ENCODE measurements at places on chromosomes 3 and 15.
A peak's percentile ranks its signal among the peaks of the same experiment; 100 is the strongest.

DNA sequence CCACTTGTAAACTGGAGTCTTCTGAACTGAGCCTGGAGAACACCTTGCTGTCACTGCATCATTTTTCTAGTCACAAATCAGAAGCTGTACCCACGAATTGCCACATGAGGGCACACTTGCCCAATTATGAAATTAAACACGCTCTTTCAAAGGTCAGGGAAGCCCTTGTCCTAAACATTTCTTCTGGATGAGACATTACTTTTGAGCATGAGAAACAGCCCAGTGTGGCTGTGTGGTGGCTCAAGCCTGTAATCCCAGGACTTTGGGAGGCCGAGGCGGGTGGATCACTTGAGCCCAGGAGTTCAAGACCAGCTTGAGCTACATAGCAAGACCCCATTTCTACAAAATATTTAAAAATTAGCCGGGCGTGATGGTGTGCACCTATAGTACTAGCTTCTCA, 27.5 kb upstream of the CFAP161 start:
- peak; percentile 30 for DNase-seq

DNA sequence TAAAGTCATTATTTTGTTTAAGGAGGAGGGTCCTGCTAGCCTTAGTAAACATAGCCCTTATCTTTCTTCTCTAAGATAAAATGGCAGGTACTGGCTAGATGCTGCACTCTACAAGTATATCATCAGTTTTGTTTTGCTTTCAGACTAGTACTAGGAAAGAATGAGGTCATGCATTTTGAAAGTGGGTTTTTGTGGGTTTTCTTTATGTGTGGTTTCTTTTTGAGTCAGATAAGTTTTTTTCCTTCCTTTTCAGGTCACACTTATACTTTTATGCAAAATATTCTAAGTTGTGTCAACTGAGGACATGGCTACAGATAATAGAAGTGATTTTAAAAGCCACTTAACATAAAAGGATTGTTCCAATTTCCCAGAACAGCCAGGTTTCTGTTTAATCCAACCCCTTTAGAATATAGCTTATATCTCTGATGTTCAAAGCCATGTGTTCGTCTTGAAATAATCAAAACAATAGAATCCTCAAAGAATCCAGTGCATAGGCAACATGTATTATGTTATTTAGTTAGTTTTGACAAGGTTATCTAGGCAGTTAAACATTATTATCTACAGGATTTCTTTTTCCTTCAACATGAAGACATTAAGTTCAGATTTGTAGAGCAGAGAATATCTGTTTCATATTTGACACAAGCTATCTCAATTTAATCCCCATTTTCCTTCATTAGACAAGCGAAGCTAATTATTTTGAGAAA, 406.2 kb downstream of the RBMS3 start:
- DNase-seq: no peak

- no peak for DNase-seq
Observed at GRCh38 chr15:57607570-57608000, 15.9 kb downstream of the MYZAP start.

DNA sequence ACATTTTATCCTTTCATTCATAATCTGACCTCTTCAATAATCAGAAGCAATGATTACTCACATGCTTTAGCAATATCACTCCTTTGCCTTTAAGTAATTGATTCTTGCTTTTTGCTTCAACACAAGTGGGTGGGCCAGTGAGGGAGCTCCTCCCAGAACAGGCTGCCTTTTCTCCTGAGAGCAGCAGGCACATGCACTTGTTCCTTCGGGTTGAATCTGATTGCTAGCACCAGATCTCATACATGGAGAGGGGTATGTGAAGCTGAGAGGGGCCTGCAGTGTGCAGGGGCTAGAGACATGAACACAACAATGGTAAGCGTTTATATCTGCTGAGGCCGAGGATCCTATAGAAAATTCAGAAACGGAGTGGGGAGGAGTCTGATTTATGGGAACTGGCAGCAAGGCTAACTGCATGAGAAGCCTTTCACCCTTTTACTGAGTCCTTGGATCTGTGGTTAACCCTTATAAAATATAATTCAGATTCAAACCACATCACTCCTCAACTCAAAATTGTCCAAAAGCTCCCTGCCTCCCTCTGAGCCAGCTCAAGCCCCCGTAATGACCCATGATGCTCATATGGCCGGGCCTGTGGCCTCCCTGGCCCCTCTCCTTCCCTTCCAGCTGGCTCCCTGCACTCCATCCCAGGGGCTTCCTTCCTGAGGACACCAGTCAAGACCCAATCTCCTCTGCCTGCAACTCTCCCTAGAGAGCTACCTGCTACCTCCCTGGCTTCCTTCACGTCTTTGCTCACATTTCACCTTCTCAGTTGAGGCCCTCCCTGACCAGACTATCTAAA, 32.4 kb downstream of the ZNF445 start:
- DNase-seq: no peak

DNA sequence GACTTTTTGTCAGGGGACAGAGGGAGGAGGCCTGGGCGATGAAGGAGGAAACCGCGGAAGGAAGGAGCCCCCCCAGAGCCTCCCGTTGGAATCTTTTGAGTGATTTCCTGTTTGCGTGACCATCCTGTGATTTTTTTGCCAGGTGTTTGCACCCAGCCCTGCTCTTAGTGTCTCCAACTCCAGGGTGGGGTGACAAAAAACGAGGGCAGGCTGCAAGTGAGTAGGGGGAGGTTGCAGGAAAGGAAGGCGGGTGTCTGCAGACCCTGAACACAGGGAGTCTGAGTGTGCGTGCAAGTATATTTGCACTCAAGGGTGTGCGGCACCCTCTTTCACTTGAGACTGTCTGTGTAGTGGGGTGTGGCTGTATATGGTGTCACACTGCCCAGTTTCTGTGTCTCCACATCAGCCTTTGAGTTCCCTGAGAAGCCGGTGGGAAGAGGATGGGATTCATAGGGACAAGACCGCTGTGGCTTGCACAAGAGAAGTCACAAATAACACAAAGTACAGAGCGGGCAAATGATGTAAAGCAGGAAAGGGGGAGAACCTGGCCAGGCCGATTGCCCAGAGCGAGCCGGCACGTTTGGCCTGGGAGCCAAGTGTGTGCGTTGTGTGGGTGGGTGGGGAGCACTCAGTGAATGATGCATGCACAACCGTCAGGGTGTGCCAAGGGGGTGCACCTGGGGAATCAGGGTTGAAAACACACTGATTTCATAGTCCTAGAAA, 6.6 kb downstream of the ISLR2 start:
- no peak for DNase-seq

DNA sequence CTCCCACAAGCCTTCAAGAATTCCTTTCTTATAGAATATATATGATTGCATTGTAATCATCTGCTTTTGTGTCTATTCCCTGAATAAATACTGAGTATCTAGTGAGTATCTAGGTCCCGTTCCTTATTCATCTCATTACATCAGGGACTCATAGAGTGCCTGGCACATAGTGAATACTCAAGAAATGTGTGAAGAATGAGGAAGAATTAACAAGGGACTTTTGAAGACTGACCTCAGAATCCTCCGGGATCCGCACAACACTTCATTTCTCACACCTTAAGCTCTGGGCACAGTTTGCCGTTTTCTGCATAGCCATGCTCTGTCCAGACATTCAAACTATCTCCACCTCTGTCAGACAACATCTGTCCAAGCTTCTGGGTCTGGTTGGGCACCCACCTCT, 108.8 kb downstream of the STAC start:
- DNase-seq: no peak

DNA sequence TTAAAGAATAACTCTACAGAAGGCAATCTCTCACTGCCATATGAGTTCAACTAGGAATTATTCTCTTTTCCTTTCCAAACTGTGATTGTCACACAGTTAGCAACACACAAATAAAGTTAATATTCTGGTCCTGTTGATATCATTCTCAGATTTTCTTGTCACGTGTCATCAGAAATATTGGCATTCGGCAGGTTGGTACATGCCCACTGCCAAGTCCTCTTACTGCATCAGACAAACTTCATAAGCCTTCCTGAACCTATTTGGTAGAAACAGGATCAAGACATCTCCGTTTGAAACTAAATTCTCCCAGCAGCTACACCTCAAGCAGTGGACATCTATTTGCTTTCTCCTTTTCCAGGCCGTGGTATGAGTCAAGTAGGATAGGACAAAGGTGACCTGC, 177.9 kb upstream of the SOX2 start:
- DNase-seq: no peak

DNA sequence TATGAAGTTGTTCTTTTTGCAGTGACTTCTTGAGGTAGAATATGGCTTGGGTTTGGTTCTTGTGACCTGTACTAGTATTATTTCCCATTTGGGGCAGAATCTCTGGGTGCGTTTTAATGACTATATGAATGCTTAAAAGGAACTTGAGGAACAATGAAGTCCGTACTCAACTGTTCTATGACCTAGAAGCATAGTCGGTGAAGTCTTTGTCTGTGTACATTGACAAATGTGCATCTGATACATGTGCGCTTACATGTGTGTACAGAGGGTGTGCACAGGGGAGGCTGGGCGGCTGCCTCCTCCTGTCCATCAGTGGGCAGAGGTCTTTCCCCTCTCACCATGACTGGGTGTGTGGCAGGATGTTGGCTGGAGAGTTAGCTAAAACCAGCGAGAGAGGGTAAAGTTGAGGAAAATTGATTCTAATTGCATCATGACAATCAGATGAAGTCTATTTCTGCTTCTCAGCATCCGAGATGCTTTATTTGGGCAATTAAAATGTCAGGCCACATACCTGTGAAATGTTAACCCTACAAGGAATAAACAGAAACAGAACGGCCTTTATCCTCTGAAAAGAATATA, 1.0 kb upstream of the NR2F2 start:
- DNase-seq: no peak

DNA sequence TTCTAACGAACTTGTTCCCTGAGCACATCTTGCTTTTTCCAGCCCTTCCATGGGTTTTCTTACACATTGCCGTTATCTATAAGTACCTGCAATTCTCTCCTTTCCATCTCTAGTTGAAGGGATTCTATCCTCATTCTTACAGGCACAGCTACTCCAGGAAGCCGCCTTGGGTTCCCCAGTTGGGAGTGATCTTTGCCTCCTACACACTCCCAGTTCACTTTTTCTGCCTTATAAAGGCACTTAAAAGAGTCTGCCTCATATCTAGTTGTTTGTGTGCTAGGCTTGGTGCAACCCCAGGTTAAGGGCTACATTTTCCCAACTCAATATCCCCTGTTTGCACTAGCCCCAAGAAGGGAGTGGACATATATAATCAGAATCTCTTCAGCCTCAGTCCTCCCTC, 44.0 kb upstream of the IREB2 start:
- no peak for DNase-seq

GRCh38 chr15:83204697-83205096, 2.9 kb downstream of the HDGFL3 start:
- no peak for DNase-seq

DNA sequence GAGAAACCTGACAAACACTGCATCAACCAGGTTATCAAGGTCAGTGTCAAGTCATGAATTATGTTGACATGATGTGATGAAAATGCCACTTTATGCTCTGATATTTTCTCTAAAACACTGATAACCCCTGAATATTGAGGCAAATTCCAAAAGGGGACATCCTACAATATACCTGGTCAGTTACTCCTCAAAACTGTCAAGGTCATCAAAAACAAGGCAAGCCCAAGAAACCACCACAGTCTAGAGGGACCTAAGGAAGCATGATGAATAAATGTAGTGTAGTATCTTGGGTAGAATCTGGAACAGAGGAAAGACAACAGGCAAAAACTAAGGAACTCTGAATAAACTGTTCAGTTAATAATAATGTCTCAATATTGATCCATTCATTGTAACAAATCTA, 275.3 kb upstream of the THRB start:
- DNase-seq: no peak

DNA sequence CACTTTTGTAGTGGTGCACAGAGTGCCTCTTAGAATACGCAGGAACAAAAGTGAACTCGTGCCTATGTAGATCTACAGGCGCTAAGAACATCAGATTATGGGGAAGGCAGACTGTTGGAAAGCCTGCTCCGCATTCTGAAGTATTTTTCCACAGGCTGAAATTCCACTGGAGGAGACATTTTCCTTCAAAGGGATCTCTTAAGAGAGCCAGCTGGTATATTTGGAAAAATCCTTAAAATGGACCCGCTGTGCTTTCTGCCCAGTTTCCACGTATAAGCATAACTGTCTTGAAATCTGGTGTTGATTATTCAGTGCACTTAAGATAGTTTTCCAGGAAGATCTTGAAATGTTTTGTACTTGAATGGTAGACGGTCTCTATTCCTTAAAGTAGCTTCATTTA, 34.7 kb upstream of the ICE2 start:
- DNase-seq: no peak

- no peak for DNase-seq
Observed at GRCh38 chr3:68876112-68876713, 56.1 kb downstream of the TAFA4 start.

DNA sequence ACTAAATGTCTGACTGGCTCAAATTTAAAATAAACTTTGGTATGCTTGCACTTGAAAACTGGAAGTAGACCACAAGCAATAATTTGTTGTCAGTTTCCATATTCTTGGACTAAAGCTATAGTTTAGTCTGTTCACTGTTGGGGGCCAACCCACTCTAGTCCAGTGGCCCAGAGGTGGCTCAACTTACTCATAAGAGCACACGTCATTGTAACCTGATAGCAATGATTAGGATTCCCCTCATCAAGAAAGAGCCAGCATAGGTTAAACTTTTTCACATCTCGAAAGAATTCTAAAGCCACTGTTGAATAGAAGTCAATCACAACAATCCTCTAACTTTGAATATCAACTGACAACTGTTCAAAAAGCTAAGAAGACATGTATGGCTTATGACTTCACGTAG, 147.0 kb downstream of the MEIS2 start:
- DNase-seq: no peak

GRCh38 chr15:67781907-67782690, 43.2 kb upstream of the SKOR1 start:
- DNase-seq: no peak

DNA sequence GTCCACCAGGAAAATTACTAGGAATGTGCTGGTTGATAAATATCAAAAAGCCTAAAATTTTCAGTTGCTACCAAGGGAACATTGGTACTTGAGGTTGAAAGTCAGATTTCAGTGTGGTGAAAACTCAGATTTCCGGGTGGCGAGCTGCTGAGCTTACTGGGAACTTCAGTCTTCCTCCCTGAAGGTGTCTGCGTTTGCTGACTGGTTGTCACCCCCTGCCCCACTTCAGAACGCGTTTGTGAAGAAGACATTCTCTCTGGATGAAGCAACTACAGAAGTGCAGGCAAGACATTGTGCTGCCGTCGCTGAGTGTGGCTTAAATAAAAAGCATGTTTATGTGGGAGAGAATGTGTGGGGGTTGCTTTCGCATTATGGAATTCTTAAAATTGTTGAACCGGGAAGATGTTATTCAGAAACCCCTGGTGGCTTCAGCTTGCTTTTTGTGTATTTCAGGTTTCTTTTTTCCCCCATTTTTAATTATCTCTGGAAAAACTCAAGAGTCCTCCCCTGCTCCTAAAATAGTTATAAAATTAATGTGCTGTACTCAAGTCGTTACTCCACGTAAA, 7.1 kb downstream of the FAM81A start:
- DNase-seq: no peak

DNA sequence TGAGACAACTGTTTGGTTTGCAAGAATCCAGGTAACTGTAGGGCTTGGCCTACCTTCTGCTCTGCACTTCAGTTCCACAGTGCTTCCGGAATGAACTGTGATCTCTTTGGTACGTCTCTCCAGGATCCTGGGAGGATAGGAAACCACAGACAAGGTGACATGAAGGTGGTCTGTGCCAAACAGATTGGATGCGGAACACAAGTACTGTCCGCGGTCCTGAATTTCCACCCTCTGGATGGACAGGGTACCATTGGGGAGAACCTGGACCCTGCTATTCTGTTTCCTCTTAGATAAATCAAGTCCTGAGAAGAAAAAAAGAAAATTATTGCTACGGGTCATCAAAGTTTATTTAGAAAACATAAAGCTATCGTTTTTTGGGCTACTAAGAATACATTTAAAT, 17.3 kb downstream of the IGSF10 start:
- no peak for DNase-seq

- no peak for DNase-seq
Observed at GRCh38 chr3:2944628-2945027, 165.5 kb downstream of the IL5RA start.

Data from activated T-helper 2 cell treated with anti-CD3 and anti-CD28 coated beads, Interferon-gamma antibody, Interleukin-2, Interleukin-4, amounts not matched to agents 10 μg/mL and 5 μg/mL and 100 μg/mL, durations not matched to agents 14 hours and 24 hours and 36 hours (primary cell).